RWPE1 (cell line): ENCODE measurements at places on chromosomes 12 and 14.
A peak's percentile ranks its signal among the peaks of the same experiment; 100 is the strongest.

GRCh38 chr14:103257211-103257962 is 76.7 kb upstream of the EIF5 start:
- DNase-seq = no peak

DNA sequence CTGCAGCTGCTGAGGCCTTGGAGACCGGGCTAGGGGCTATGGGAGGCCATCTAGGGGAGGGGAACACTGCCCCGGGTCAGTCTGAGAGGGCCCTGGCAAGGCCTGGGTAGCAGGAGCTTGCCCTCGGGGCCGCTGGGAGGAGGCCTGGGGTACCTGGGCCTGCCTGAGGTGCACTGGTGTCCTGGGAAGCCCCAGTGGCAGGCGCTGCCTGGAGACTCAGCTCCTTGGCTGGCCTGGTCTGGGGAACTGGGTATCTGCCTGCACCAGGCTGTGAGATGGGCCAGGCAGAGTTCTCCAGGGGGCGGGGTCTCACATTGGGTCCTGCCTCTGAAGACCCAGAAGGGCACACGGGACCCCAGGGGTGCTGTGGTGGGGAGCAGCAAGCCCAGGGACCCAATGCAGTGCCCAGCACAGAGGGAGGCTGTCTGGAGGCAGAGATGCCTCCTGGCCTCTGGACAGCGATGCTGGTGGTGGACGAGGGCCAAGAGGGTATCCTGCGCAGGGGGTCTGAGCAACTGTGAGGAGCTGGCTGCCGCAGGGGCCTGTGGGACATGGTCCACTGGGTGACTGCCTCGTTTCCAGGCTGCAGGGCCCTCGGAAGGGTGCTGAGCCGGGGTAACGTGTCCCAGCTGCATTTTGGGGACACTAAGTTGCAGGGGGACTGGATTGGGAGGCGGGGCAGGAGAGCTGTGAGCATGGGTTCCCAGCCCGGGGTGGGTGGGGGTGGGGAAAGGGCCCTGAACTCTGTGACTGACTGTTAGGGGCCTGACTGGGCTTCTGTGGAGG is 7.4 kb upstream of the MTA1 start:
- DNase-seq = no peak

- no peak for DNase-seq
Measured at GRCh38 chr14:65600742-65601141, 188.2 kb downstream of the FUT8 start.

GRCh38 chr14:95260537-95261361 is 59.0 kb downstream of the CLMN start:
- no peak for DNase-seq

- DNase-seq = peak; percentile 46
Measured at GRCh38 chr14:58752771-58753201, 115.0 kb downstream of the DACT1 start.

DNA sequence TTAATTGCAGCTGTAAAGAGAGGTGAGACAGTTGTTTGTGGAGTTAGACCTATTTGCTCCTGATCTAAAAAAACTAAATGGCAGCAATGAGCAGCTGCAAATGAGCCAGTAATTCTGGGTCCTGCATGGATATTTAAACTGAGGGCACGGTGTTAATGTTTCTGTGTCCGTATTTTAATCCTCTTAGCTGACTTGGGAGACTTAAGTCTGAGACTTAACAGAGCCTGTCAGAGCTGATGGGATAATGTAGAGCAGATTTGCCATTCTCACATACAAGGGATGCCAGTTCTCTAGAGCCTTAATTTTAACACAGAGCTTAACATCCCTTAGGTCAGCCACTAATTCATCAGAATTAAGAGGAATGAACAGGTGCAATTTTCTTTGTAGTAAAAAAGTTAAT is 178.6 kb upstream of the PDE3A start:
- no peak for DNase-seq

- no peak for DNase-seq
Measured at GRCh38 chr14:53331921-53332320, 178.8 kb upstream of the DDHD1 start.
